NCI-H2107 (cell line): ENCODE measurements at places on chromosomes 11 and 22.

DNA sequence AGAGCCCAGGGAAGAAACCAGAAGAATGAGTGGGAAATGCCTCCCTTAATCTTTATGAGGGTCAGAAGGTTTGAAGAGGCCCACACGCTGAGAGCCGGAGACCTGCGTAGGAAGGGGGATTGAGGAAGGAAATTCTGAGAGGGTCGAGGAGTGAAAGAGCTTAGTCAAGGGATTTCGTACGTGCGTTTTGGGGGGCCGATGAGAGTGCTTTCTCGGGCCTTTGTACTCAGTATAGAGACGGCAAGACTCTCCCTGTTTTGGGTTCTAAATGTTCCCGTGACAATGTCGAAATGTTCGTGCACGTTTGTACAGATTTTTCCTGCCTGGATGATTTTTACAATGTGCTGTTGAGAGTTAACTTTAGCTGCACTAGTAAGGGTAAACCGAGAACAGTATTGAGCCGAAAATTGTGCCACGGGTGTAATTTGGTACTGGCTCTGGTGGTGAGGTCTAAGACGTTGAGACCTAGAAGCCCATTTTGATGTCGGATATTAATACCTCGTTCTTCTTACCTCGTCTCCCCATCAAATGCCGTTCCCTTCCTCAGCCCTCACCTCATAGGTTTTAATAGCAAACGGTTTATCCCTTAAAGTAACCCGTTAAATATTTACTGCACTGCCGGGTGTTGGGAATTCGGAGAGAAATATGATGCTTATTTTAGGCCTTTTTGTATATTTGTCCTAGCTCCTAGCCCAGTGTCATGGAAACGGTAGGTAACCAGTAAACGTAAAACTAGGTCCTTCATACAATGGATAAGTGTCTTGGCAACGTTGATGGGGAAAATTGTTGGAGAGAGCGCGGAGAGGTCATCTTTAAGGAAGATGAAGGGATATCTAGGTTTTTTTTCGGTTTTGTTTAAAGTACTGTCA, 734 bp downstream of the C11orf58 start:
- no peak for DNase-seq

- no peak for DNase-seq
Observed at GRCh38 chr11:19670030-19670791, 42.4 kb upstream of the NAV2 start.

DNA sequence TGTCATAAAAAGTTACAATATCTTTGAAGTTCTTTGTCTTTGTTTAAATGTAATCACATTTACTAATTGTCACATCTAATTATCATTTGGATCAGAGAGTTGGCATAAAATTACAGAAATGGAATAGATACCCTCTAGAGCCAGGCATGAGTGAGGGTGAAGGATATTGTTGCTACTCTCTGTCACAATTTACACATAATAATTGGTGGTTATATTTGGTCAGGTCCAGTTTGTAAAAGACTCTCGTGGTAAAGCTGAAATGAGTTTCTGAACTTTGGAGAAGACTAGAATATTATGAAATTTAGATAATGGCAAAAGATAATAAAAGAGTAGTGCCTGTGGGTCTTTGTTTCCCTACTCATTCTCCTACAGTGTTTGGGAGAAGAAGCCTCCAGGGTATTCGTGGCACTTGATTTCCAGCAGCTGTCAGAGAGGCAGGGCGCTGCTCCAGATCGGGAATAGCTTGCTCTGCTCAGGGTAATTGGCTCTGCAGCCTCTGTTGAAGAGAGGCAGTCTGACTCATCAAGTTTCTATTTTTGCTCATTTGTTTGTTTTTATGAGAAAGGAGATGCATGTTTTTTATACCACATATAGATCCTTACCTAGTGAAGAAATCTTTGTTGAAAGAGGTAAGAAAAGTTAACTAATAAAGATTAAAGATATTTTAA, 349.9 kb downstream of the CNTN5 start:
- no peak for DNase-seq

DNA sequence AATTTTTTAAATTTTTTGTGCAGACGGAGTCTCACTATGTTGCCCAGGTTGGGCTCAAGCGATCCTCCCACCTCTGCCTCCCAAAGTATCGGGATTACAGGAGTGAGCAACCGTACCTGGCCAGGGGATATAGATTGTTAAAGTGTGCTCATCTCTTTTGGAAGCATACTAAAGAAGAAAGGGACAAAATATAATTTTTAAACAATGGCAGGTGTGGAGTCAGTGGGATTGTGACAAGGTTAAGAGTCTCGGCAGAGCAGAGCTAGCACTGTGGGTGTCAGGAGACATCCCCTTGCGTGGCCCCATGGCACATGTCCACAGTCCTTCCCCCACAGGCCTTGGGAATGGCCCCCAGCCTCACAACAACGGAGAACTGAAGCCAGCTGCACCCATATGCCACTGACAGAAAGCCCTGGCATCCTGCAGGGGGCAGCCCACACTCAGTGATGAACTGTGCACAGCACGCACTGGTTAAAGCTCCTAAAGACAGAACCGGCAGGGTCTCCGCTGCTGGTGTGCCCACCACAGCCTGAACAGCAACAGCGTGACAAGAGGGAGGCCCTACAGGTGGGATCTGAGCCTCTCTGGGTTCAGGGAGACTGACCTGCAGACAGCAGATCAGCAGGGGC, 29.9 kb downstream of the SERPIND1 start:
- no peak for DNase-seq

- no peak for DNase-seq
Observed at GRCh38 chr11:46692450-46692849, 8.0 kb downstream of the ARHGAP1 start.

DNA sequence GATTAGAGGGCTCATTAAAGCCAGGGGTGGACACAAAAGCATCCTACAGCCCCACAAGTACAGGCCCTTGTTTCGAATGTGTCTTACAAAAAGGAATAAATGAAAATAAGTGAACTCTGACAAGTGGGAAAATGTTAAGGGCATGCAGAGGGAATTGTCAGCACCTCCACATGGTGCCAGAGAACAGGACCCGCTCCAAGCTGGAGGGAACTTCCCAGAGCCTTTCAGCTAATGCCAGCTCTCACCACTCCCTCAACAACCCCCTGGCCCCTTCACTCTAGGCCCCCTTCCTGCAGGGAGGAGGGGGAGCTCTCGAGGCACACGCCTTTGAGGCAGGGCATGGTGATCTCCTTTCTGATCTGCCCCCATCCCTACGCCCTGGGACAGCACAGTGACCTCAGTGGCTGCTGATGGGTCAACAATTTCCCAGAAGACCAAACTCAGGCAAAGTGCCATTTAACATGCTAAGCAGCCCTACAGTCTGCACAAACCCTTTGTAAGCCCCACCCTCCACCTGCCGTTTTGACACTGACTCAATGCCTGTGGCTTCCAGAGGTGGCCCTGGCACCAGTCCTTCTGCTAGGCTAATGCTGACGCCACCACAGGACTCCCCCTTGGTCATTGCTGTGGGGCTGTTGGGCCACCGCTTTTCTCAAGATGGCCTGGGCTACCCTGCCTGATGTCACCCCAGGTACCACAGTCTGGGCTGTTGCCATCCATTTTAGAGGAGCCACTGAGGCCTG, 12.5 kb upstream of the CHST1 start:
- no peak for DNase-seq

DNA sequence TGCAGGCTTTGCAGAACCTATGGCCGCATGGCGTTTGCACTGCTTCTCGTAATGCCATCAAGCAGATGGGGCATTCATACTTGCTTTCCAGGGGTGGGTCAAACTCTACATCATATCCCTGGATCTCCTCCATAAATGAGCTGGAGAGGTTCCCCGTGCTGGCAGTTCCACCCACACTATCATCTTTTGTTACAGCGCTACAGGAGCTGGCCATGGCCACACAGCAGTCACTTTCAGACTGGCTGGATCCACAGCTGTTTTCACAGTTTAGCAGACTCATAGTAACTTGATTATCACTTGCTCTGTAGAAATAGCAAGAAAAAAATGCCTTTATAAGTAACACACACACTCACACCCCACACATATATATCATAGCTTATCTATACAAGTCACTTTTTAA, 8.8 kb downstream of the TRAF6 start:
- DNase-seq, result no peak

GRCh38 chr11:16669799-16670415, 68.5 kb upstream of the C11orf58 start:
- no peak for DNase-seq

DNA sequence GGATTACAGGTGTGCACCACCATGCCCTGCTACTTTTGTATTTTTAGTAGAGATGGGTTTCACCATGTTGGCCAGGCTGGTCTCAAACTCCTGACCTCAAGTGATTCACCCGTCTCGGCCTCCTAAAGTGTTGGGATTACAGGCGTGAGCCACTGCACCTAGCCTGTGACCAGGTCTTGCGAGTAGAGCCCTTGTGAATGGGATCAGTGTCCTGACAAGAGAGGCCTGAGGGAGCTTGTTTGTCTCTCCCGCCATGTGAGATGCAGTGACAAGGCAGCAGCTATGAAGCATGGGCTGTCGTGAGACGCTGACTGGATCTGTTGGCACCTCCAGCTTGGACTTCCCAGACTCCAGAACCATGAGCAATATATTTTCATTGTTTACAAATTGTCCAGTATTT, 69.3 kb downstream of the LRRC32 start:
- no peak for DNase-seq

- DNase-seq, result no peak
Observed at GRCh38 chr11:30000986-30001750, 15.7 kb downstream of the KCNA4 start.

DNA sequence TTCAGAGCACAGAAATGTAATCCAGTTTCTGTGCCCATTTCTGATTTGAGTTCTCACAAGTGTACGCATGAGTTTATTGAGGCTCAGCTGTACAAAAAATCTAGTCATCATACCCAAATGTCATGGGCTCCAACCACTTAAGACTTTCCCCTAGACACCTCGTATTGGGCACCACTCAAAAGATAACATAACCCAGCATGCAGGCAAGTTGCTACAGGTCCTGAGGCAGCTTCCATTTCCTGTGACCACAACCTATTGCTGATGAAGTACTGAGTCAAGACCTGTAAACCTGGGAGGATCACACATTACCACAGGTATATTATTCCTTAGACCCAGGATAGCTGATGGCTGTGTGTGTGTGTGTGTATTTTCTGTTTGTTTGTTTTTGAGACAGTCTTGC, 95.2 kb downstream of the MRTFA start:
- DNase-seq, result no peak

DNA sequence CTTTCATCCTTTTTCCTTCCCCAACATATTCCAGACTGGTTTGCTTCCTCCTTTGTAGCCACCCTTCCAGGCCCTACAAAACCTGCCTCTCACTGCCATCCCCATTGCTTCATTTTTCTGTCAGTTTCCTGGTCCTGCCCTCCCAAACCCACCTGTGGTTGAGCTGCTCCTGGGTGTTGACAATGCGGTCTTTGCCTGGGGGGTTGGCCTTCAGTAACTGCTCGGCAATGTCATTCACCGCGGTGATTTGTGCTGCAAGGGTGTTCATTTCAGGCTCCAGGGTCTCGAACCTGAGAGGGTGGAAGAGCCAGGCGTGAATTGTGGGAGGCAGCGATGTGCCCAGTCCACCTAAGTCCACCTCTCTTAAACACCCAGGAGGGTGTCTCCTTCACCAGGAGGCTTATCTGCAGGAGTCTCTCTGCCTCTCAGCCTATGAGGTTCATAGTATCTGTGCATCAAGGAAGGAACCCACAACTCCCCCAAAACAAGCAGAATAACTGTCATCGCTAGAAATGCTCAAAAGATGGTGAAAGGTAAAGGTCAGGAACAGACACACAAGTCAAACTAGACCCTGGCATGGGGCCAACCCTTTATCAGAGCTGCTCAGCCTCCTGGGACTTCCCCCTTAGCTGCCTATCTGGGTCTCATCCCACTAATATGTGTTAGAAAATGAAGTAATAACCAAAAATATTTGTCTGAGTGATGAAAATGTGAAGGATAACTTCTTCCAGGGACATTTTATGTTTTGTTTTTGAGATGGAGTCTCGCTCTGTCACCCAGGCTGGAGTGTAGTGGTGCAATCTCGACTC, 23.9 kb upstream of the RBM4B start:
- DNase-seq, result no peak

DNA sequence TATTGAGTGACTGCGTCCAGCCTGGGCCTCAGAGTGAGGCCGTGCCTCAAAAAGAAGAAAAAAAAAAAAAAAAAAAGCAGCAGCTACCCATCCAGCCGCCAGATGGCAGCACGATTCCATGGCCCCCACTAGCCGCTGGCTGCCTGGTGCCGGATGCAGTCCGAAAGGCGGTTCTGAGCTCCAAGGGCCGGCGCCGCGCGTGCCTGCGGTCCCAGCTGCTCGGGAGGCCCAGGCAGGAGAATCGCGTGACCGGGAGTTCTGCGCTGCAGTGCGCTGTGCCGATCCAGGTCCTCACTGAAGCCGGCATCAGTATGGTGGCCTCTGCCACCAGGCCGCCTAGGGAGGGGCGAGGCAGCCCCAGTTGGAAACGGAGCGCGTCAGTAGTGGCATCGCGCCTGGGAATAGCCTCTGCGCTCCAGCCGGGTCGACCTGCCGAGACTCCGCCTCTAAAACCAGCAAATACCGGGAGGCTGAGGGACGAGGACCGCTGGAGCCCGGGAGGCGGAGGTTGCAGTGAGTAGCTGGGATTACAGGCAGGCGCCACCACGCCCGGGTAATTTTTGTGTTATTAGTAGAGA, 19.3 kb downstream of the SCARF2 start:
- DNase-seq, result no peak

DNA sequence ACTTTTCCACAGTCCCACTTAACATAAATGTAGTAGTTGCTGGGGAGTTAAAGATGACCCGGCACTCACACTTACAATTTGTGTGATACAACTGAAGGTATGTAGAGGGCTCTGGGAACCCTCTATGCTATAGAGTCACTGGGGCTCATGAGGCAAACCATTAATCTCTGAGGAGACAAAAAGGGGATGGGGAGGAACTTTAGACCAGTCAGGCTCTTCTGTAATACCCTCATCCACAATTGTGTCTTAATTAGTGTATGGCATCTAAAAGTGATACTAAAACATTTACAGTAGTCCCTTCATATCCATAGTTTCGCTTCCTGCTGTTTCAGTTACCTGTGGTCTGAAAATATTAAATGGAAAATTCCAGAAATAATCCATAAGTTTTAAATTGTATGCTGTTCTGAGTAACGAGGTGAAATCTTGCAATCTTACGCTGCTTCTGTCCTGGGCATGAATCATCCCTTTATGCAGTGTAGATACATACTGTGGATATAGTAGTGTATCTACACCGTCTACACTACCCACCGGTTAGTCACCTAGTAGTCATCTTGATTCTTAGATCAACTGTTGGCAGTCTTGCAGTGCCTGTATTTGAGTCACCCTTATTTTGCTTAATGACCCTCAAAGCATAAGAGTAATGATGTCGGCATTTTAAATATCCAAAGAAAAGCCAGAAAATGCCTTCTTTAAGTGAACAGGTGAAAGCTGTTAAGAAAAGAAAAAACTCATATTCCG, 12.2 kb downstream of the CBL start:
- DNase-seq, result no peak

- peak; percentile 93 for DNase-seq
Observed at GRCh38 chr11:12288212-12288930, 89.0 kb upstream of the PARVA start.

GRCh38 chr11:31417357-31417756, 47.7 kb downstream of the DNAJC24 start:
- no peak for DNase-seq
